ENCODE measurements at places on chromosomes 7 and 10.
A peak's percentile ranks its signal among the peaks of the same experiment; 100 is the strongest.

DNA sequence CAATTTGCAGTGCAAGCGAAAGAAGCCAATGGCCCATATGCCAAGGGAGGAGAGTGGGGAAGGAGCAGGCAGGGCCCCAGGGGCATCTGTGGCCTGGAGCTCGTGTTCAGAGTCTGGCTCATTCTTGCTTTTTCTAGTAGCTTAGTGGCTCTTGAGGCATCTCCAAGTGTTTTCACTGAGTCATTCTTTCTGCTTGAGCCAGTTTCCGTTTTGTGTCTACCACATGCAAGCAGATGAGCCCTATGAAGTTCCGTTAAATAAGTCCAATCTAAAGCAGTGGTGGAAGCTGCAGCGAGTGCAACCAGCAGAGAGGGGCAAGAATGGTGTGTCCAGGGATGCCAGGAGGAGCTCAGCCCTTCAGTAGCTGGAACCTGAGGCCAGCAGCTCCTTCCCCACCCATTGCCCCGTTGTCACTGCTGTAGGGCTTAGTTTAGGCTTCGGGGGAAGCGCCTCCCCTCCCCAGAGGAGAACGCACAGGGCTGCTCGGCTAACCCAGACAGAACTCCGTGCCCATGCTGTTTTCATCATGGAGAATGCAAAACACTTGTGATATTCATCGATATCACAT, 57.4 kb upstream of the EBF3 start:
- no peak for DNase-seq

DNA sequence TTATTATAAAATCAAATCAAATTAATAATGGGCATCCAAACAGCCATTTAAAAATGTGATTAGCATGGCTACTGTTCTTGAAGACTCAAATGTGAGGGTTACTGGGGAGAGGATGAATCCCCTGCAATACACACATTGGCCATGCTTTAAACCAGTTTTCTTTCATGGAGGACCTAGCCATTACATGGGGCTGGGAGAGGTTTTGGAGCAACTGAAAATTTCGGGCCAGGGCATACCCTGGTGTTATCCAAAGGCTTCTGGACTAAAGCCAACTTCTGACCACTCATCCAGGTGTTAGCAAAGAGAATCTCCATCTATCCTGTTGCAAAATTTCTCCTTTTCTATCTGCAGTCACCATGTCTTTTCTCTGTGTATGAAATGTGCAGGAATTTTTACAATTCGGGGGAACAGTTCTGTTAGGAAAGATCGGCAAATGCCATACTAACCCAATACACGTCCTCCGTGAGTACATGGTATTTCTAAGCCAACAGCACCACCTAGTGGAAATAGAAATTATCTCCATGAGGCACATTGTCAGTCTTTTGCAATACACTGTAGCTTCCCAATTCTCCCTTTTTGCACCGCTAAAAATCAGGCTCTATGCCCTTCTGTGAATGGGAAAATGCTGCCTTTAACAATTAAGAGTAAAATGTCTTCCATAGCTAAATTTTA, 47.0 kb upstream of the ZNF107 start:
- peak; percentile 26 for DNase-seq

DNA sequence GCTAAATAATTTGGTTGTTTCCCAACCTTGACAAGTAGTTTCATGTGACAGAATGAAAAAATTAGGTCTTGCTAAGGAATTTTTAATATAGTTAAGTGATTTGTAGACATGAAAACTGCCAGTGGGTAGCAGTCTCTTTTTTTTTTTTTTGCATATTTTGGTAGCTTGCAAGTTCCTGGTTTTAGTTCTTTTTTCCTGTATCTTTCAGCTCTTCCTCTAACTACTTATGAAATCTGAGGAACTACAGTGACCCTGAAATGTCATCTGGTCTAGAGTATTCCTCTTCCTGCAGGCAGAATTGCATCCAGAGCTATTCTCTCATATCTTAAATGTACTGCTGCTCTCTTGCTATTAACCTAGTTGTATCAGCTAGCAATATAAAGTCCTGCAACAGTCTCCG, 160.4 kb downstream of the HDAC9 start:
- DNase-seq = no peak

DNA sequence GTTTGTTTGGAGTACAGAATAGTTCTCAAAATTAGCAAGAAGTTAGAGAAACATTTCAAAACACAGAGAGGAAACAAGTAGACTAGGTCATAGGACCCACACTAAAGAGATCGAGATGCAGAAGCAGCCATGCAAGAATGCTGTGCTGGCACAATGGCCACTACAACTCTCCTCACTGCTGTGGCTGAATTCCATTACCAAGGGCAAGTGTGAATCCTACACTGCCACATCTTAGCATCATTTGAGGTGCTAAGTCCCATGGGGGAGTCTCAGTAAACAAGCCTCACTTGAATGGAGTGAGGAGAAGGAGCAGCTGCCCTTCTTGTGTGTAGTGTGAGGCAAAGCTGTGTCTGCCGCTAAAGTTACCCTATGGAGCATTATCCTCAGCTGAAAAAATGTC, 56.7 kb downstream of the PCLO start:
- no peak for DNase-seq

DNA sequence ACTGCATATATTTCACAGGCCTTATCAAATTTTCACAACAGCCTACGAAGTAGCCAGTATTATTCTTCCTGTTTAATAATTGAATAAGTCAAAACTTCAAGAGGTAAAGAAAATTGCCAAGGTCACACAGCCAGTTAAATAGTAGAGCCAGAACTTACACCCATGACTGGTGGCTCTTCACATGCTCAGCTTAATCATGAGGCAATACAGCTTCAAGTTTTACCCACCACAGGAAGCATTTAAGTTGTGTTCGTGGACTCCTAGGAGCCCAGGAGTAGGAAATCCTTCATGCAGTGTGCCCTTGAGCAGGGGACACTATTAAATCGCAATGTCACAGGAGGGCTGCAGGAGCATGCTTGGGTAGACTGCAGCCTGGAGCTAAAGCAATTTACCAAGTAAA, 11.1 kb downstream of the LIPA start:
- DNase-seq = no peak

- no peak for DNase-seq
These were observed 41.5 kb upstream of the NKX6-2 start for GRCh38 chr10:132827423-132827789.

GRCh38 chr7:149444287-149444686, 16.6 kb downstream of the ZNF777 start:
- DNase-seq = no peak

DNA sequence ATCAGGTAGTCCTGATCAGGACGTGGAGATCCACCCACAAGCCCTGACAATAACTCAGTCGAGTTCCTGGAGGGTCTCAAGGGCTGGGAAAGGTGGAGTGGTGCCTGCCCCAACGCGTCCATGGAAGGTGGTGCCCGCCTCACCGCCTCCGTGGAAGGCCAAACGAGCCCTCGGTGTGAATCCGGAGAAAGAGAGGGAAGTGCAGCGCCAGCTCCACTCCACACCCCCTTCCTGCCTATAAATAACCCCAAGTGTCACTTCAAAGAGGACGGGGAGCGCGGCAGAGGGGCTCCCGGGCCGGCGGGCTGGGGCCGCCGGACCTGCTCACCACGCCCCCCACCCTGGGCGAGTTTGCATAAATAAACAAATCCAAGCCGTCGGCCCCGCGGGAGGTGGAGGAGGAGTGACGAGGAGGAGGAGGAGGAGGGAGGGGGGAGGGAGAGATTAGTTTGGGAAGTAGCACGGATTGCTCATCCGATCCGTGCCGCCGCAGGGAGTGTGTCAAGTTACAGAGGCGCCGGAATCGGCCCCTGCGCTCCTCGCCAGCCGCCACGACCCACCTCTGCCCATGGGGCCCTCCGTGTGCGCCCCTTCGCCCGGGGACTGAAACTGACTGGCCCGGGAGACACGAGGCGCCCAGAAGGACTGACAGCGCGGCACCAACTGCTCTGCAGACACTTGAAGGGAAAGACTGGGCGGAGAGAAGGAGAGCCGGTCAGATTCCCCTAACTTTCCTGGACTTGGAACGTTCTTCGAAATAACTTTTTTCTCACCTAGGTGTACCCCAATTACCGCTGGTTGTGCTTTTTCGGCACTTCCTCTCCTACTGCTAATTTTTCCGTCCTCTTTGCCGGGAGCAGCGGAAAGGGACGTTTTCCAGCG, at the start of gene COL13A1:
TSS of gene COL13A1 (plus strand) at position 473 of the 882 bp plus-strand sequence. CDS start 518 bp downstream, outside the sequence.
- DNase-seq = no peak

DNA sequence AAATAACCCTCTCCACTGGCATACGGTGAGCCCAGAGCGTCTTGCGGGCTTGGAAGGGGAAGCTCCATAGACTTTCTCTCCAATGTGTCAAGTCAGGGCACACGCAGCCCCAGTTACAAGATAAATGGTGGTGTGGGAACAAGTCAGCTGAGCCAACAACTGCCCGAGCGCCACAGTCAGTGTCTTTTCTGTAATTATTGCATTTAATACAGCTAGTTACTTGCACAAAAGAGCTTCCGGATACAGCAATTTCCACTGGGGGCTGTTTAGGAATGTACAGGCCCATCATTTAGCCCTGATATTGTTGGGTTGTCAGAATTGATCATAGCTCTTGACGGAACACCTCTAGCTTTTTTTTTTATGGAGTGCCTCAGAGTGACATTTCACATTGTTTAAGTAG, 193.5 kb upstream of the SP8 start:
- DNase-seq = no peak

- peak; percentile 30 for DNase-seq
These were observed 50.4 kb upstream of the NFE2L3 start for GRCh38 chr7:26101361-26102151.

DNA sequence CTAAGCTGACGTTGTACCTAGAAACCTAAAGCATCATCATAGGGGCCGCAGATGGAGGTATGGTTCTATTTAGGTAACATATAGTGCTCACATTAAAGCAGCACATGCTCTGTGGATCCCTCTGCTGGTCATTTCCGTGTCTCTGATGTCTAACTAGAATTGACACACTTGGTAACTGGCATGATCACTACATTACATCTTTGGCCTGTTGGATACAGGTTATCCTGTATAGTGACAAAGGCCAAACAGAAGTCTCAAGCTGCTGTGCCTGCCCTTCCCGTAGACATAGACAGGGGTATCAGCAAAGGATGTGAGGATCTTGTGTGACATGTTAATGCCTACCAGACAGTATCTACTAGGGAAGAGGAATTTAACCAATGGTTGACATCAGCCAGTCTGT, 51.2 kb downstream of the KIF5B start:
- peak; percentile 64 for DNase-seq

- no peak for DNase-seq
These were observed 13.5 kb upstream of the CSGALNACT2 start for GRCh38 chr10:43124574-43125273.

DNA sequence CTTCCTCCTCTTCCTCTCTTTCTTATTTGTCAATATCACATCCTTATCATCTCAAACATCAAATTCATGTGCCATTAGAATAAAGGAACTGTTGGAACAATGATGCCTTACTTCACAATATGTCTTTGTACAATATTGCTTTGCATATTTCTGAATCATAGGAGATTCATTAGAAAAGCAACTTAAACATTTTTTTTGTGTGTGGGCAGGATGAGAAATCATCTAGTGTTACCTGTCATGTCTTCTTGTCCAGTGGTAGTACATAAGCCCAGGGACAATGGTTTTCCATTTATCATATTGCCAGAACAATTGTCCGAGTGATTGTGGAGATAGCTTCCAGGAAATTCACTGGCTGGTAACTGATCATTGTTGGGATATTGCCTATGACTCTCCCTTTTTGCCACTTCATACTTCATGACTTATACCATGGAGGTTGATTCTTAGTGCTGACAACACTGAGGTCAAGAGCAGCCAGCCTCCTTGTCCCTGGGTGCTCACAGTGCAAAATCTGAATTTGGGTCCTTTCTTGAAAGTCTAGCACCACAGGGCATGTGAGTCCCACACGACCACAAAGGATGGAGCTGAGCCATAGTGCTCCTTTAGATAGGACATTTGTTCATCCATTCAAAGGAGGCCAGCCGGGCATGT, 215.0 kb downstream of the MDFIC start:
- no peak for DNase-seq

GRCh38 chr7:36391436-36392198, 2.0 kb downstream of the ANLN start:
- DNase-seq = peak; percentile 31

DNA sequence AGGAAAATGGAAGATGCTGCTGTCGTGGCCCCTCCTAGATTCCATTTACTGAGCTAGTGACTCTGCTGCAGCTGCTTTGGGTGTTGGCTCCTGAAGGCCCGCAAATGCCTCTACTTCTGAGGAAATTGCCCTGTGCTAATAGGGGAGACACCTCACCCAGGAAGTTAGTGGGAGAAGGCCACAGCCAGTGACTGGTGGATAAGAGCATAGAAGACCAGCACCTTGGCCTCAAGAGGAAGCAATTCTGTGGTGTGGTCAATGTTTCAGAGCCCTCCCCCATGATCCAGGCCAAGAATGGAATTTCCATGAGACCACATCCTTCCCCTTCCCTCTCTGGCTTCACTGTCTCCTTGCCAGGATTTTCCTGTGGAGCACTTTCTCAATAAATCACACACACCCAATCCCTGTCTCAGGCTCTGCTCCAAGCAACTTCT, 25.0 kb upstream of the FZD1 start:
- DNase-seq = no peak

DNA sequence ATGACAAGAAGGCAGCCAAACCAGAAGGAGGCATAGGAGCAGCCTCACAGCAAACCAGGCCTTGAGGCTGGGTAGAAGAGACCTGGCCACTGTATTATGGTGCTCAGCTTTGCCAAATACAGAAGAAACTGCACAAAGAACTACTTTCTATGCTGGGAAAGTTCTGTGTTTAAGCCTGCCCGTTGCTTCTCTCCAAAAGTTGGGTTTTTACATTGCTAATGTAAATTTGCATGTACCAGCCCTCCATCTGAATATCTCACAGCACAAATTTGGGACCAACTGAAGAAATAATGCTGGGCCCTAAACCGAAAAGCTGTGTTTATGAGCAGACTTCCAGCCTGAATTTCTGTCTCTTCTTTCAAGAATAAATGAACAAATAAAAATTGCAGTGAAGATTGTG, 145.0 kb downstream of the TFEC start:
- no peak for DNase-seq

DNA sequence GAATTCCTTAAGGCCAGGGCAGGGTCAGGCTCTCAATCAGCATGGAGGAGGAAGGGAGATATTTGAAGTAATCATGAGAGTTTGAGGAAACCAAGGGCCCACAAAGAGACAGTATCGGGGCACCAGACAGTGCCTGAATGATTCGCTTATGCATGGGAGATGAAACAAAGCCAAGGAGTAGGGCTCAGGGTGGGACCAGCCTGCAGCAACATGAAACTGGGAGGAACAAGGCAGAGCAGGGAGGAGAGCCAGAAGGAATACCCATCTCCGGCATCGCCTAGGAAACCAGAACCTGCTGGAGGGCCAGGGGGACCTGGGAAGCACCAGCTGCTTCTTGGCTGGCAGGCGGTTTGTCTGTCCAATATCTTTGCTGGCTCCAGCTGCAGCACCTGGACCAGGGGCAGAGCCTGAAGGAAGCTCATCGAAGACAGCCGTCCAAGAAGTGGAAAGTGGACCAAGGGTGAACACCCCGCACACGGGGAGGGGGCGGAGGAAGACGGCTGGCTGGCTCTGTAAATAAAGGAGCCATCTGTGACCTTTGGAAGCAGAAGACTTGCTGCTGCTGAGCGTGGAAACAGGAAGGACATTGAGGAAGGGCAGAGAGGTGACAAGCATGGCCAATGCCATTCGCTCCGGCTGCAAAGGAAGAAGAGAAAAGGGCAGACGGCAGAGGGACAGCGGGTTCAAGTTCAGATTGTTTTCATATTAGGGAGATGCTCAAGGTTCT, 34.4 kb upstream of the ECHDC3 start:
- no peak for DNase-seq

GRCh38 chr7:47354831-47355541, 226.9 kb downstream of the TNS3 start:
- DNase-seq = no peak

GRCh38 chr7:80132594-80132993, 2.0 kb upstream of the GNAI1 start:
- no peak for DNase-seq

- no peak for DNase-seq
These were observed 609.7 kb downstream of the TNS3 start for GRCh38 chr7:46972205-46972604.
